Ecto neural progenitor cell (in vitro differentiated cells): ENCODE measurements at places on chromosomes 16 and 17.

- DNase-seq = no peak
These were observed 56.3 kb upstream of the HAS3 start for GRCh38 chr16:69049146-69049545.

- no peak for DNase-seq
These were observed 95.7 kb upstream of the RBFOX1 start for GRCh38 chr16:7236824-7237410.

DNA sequence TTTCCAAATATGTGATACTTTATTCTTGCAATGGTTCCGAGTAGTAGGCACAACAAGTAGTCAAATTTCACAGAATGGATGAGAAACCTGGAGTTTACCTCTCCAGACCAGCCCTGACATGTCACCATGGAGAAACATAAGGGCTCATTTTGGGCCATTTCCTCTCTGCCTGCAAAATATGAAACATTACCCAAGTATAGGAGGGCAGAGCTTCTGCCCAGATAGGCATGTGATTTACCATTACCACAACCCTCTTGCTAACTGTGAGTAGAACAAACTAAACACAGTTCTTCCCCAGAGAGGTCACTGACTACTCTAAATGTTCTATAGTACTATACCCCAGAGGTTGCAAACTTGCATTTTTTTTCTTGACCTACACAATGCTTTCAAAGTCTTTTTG, 15.7 kb upstream of the KPNB1 start:
- no peak for DNase-seq

DNA sequence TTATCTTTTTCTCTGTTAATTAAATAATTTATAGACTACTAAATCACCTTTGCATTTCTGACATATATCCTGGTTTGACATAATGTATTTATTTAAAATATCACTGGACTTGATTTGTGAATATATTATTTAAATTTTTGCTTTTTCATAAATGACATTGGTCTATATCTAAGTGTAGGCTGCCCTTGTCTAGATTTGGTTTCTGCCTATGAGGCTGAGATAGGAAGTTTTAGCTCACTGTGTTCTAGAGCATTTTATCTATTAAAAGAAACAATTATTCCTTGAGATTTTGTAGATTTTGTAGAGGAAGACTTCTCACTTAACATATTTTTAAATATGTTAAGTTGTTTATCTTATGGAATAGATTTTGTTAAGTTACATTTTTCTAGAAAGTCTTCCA, 43.9 kb downstream of the NACA2 start:
- DNase-seq = no peak

GRCh38 chr16:35425270-35425669, 1965.9 kb downstream of the TP53TG3F start:
- no peak for DNase-seq

- DNase-seq = no peak
These were observed 17.4 kb upstream of the MYH10 start for GRCh38 chr17:8647956-8648355.

DNA sequence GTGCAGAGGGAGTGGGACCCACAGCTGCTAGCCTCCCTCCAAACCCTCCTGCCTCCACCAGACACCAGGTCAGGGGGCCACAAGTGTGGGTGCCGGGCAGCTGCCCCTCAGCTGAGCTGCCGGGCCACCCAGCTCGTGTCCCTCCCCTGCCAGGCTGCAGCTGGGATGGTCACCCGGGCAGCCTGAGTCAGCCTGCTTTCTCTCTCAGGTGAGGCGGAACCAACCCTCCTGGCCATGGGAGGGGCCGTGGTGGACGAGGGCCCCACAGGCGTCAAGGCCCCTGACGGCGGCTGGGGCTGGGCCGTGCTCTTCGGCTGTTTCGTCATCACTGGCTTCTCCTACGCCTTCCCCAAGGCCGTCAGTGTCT, 6.9 kb downstream of the SLC16A3 start:
- DNase-seq = no peak

- no peak for DNase-seq
These were observed 16.3 kb upstream of the AMZ2 start for GRCh38 chr17:68231541-68231940.
